ENCODE measurements at places on chromosomes 12 and 14.

DNA sequence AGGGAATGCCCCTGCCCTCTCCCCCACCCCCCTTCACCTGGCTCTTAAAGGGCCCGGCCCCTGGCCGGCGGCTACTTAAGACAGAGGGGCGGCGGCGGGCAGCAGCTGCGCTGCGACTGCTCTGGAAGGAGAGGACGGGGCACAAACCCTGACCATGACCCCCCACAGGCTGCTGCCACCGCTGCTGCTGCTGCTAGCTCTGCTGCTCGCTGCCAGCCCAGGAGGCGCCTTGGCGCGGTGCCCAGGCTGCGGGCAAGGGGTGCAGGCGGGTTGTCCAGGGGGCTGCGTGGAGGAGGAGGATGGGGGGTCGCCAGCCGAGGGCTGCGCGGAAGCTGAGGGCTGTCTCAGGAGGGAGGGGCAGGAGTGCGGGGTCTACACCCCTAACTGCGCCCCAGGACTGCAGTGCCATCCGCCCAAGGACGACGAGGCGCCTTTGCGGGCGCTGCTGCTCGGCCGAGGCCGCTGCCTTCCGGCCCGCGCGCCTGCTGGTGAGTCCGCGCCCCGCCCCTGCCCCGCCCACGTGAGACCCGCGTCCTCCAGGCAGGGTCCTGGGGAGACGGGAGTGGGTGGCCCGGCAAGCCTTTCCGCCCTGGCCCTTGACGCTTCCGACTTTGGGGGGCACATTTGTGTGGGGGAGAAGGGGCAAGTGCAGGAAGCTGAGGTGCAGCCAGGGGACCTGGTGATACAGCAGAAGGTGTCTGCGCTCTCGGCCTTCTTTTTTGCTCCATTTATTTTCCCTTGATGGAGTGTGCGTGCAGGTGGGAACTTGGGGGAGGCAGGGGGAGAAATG is at the start of gene IGFBP6:
TSS of gene IGFBP6 (plus strand) at position 104 of the 790 bp plus-strand sequence. CDS start at position 155, 51 bp downstream.
- peak; percentile 79 for DNase-seq

DNA sequence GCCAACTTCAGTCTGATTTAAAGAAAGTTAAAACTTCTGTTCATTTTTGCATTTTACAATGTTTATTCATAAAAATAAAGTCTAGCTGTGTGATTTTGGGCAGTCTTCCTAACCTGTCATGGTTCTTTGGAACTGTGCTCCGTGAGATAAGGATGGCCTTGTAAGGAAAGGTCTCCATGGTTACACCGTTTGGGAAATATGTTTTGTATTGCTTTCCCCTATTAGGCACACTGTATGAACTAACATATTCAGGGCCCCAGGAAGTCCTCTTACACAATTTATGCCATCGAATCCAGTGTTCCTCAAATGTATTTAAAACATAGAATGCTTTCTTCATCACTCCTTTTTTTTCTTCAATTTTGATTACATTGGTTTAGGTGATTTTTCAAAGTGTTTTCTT is 54.5 kb downstream of the APAF1 start:
- no peak for DNase-seq

DNA sequence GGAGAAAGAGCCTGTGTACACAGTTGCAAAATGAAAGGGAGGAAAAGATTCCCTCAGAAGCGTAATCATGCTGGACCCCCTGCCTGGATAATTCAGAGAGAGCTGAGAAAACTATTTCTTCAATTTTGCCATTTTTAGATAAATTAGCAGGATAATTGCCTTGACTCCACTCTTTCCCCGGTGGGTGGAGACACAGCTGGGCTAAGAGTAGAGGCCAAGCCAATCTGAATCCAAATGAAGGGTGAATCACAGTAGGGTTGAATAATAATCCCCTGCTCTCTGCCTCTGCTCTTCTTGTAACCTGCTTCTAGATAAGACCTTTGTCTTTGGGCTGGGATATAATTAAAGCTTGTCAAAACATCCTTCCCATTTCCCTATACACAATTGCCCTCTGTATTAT is 150.1 kb downstream of the CAPZA3 start:
- DNase-seq = no peak

GRCh38 chr12:49121047-49121696 is 10.0 kb downstream of the TUBA1B start:
- DNase-seq = no peak

- DNase-seq = peak; percentile 82
Measured at GRCh38 chr14:68140076-68140741, 320.6 kb downstream of the RAD51B start.

DNA sequence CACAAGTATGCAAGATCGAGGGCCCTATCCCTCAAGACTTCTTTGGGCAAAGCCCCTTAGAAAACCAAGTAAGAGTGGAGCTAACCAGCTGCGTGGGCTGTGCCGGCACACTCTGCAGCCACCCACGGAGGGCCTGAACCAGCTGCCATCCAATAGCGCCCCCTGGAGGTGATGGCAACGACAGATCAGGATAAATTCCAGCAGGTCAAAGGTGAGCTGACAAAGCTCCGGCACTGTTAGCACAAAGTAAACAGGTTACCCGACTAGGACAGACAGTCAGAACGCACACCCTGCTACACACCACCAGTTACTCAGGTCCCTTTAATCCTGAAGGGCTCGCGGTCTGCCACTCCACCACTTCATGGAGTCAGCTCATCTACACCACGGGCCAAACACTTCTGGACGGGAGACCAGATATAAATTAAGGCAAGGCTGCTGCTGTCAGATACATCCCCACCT is 4.9 kb downstream of the ZBTB39 start:
- no peak for DNase-seq

DNA sequence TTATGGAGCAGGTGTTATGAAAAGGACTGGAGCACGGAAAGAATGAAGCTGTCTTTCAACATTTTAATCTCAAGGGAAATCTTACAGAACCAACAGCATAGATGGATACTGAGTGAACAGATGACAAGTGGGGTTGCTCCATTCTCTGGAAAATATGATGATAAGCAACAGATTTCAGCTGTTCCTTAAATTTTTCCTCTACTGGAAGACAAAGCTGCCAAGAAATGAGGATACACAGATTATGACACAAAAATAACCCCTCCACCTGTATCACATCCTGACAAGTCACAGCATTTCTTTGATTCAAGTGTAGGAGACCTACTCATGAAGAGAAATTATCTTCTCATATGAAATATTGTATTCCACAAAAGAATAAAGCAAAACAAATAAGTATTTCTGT is 13.0 kb upstream of the TMTC2 start:
- DNase-seq = no peak

DNA sequence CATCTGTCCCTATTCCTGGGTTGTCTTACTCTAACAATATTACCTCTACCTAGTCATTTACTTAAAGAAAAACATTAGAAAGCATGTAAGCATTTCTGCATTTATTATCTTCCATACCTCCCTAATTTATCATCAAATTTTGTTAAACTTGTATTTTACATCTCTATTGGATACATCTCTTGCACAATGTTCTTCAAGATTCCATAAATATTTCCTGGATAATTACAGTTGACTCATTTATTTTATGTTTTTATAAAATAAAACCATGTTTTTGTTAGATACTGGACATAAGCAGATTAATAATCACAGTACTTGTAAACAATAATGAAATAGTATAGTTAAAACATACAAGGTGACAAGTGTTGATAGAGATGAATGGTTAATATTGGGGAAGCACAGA is 209.0 kb downstream of the TMTC3 start:
- no peak for DNase-seq

DNA sequence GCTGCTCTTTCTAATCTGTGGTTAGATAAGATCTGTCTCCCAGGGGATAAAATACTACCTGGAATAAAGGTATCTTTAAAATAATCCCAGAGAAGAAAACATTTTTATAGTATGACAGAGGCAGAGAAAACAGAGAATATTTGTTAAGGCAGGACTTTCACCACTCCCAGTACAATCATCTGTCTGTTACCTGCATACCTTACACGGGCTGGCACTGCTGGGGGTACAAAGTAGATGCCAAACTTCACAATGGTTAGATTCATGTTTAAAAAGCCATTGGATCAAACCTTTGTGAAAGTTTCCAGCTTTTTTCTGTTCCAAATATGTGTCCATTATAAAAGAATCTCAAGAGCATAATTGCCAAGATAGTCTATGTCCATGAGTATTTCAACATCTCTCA is 273.6 kb upstream of the BTG1 start:
- no peak for DNase-seq

DNA sequence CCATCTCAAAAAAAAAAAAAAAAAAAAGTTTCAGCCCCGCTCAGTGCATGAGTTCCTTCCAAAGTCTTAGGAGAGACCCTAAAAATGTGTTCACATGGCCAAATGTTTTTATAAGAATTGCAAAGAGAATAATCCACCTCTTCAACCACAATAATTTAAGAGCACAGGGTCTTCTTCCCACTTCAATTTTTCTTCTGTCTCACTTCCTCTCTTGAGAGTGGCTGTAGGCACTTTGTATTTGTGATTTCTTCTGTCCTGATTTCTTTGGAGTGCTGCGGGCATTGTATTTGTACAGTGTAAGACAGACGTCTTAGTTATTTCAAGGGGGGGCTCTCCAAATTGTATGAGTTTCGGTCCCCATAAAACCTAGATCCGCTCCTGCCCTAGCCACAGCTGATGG is 58.3 kb downstream of the C12orf56 start:
- no peak for DNase-seq

GRCh38 chr12:53344487-53344823 is 8.3 kb upstream of the SP7 start:
- DNase-seq = no peak

DNA sequence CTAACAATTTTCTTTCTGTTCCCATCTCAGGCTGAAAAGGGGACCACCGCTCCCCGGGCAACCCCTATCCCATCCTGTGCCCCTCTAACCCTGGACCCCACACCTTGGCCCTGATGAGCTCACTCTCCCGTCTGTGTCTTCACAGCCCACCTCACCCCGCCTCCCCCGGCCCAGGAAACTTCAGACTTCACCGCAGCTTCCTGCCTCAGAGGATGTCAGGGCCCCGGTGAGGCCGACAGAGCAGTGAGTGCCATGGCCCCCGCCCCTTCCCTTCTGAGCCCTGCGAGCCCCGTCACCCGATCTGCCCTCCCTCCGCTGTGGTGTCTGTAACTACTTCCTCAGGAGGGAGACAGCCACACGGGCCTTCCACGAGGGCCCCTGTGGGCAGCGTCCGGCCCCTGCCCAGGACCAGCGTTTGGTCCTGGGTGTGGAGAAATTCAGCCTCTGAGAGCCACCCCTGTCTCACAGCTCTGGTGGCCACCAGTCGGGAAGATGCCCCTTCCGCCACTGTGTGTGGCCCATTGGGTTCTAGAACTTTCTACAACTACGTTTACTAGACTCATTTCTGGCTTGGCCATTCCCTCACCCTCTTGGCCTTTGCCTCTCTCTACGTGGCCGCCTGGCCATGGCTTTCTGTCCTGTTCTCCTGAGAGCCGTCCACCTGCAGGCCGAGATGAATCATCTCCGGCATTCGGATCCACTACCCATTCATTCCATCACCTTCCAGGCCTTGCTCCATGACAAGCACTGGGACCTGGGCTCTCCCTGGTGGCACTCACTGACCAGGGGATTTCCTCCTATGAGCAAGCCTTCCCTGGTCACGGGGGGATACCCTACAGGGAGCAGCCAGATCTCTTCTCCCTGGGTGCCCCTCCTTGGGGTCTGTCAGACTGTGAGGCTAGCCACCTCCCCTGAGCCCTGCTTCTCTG is 3.4 kb downstream of the RHOF start:
- peak; percentile 63 for DNase-seq

DNA sequence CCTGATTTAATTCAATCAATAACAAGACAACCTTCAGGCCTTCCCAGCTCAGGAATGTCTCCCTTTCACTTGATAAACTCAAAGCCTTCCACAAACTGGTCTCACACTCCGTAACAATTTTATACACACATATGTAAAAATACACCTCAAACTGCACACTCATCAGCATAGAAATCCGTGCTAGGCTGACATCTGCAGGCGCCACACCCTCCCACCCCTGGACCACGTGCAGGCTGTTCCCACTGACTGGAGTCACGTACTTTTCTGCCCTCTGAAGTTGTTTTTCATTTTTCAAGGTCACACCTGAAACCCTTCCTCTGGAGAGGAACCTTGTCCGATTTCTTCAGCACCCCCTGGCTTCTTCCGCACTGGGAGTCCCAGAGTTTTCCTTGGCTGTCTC is 27.6 kb downstream of the FBXO21 start:
- DNase-seq = no peak

GRCh38 chr12:14256121-14256520 is 109.4 kb upstream of the ATF7IP start:
- no peak for DNase-seq

DNA sequence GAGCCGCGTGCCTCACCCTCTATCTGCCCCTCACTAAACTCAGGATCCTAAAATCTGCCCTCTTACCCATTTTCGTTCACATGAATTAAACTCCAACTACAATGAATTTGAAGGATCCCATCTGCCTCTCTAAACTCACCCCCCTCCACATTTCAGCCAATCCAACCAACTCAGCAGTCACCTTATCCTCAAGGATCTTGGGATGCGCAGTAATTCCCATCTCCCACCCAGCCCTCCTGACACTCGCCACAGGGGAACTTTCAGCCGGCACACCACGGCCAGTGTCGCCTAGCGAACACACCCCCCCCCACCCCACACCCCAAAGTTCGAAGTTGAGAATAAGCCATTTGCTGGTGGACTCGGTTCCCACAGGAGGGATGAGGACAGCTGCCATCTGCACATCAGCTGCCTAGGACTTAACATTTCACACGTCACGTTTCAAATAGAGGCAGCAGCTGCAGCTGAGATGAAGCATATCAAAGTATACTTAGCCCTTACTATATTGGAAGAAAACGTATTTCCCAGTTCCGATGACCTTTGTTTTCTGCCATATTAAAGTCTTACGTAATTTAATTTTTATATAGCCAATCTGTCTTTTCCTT is 8.7 kb upstream of the SELPLG start:
- peak; percentile 76 for DNase-seq

DNA sequence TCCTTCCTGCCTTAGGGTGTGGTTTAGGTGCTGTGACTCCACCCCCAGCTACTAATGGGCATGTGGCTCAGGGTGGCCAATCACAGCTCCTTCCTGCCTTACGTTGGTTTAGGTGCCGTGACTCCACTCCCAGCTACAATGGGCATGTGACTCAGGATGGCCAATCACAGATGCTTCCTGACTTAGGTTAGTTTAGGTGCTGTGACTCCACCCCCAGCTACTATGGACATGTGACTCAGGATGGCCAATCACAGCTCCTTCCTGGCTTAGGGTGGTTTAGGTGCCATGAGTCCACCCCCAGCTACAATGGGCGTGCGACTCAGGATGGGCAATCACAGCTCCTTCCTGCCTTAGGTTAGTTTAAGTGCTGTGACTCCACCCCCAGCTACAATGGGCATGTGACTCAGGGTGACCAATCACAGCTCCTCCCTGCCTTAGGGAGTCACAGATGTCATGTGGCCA is 163.9 kb downstream of the TBX5 start:
- DNase-seq = no peak

All from left hindlimb (tissue), 1 donor.